ENCODE measurements at places on chromosomes 6 and 20.

DNA sequence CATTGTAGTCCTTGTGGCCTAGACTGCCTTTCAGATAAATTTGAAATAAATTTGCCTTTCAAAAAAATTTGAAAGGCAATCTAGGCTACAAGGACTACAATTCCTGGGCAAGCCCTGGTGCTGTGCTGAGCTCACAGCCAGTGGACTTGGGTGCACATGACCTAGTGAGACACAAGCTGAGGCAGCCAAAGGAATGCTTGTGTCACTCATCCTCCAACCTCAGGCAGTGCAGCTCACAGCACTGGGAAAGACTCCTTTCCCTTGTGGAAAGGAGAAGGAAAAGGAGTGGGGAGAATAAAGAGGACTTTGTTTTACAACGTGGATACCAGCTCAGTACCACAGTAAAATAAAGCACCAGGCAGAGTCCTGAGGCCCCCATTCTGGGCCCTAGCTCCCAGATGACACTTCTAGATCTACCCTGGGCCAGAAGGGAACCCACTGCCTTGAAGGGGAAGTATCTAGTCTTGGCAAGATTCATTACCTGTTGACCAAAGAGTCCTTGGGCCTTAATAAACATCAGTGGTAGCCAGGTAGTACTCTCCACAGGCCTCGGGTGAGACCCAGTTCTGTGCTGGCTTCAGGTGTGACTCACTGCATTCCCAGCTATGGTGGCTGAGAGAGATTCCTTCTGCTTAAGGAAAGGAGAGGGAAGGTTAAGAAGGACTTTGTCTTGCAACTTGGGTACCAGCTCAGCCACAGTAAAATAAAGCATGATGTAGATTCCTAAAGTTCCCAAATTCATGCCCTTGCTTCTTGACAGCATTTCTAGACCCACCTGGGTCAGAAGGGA lies 659.7 kb upstream of the FLRT3 start:
- no peak for DNase-seq

DNA sequence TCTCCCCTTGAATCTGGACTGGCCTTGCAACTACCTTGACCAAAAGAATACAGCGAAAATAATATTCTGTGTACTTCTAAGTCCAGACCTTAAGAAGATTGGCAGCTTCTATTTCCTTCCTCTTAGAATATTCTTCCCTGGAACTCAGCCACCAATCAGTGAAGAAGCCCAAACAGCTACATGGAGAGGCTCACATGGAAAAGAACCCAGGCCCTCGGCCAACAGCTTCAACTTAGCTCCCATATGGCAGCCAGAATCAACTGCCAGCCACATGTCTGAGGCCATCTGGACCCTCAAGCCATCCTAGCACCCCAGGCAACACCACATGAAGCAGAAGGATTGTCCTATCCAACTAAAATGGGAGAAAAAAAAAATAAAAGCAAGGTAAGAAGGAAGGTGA lies 178.8 kb downstream of the IBTK start:
- no peak for DNase-seq

- no peak for DNase-seq
These were observed 48.2 kb upstream of the FAM50B start for GRCh38 chr6:3800850-3801591.

DNA sequence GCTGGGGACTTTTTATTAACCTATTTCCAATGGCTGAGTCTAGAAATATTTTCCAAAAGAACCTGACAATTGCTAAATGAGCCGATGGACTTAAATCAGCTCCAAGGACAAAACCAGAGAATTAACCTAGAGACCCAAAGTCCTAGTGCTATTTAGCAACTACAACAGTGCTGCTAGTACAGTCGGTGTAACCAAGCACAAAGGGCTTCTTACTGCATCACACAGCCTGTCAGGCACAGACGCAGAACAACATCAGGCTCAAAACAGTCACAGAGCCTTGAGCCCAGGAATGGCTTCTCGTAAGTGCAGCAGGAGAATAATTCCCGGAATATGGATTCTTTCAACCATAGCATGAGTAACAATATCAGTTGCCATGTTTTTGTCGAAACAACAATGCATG lies 70.0 kb downstream of the GFOD1 start:
- no peak for DNase-seq

DNA sequence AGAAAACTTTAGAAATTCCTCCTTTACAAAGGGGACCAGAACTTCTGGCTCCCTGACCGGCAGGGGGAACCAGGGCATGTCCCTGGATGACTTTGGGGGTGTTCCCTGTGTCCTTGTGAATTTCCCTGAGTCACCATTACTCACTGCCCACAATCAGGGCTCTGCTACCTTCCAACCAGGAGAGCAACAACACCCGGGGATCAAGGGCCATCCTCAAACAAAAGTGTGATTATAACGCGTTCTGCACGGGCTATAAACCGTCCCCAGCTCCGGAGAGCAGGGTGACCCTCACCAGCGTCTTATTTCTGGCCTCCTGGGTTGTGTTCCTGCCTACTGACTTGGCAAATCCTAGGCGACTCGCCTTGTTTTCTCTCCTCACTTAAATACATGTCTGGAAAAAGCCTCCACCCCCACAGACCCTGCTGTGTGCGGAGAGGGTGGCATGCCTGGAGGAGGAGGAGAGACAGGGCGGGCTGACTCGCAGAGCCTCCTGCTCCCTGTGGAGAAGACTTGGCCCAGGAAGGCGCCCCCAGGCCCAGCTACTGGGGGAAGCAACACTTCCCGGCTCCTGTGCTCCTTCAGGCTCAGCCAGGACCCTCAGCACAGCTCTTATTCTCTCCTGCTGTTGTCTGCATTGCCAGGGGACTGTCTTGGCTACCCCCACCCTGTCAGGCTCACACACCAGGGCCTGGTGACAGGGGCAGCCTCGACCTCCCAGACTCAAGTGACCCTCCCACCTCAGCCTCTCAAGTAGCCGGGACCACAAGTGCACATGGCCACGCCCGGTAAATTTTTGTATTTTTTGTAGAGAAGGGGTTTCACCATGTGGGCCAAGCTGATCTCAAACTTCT lies 54.1 kb downstream of the FGD2 start:
- DNase-seq = peak; percentile 76

- DNase-seq = no peak
These were observed 71.9 kb upstream of the SLC22A16 start for GRCh38 chr6:110548110-110548847.

GRCh38 chr20:16944745-16945144 lies 196.6 kb downstream of the OTOR start:
- DNase-seq = no peak

- no peak for DNase-seq
These were observed 223.3 kb downstream of the UNC5CL start for GRCh38 chr6:40815731-40816130.

- DNase-seq = no peak
These were observed 447.0 kb upstream of the CDH4 start for GRCh38 chr20:60804918-60805630.

DNA sequence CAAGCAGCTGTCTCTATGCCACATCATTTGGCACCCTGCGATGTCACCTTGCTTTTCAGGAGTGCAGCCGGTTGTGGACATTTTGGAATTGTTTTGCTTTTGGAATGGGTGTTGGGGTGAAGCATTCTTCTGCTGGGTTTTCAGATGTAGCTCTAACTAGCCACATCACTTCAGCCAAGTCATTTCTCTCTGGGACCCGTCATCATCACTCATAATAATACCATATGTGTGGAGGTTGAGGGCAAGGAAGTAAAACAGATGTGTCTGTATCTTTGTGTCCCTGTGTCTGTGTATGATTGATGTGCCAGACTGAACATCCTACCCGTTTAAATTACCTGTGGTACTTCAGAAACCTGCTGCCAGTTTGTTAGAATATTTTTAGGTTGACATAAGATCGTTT lies 49.5 kb upstream of the TULP4 start:
- DNase-seq = no peak

- DNase-seq = no peak
These were observed 33.8 kb downstream of the PPP1R14C start for GRCh38 chr6:150176659-150177058.

- no peak for DNase-seq
These were observed 10.2 kb downstream of the FAM135A start for GRCh38 chr6:70423189-70424134.

GRCh38 chr6:3830806-3831205 lies 18.4 kb upstream of the FAM50B start:
- no peak for DNase-seq

- no peak for DNase-seq
These were observed 22.2 kb downstream of the CST8 start for GRCh38 chr20:23513164-23513563.

- no peak for DNase-seq
These were observed 115.6 kb upstream of the CDYL start for GRCh38 chr6:4660377-4661321.

GRCh38 chr6:41216616-41217015 lies 11.5 kb upstream of the TREML4 start:
- DNase-seq = no peak

DNA sequence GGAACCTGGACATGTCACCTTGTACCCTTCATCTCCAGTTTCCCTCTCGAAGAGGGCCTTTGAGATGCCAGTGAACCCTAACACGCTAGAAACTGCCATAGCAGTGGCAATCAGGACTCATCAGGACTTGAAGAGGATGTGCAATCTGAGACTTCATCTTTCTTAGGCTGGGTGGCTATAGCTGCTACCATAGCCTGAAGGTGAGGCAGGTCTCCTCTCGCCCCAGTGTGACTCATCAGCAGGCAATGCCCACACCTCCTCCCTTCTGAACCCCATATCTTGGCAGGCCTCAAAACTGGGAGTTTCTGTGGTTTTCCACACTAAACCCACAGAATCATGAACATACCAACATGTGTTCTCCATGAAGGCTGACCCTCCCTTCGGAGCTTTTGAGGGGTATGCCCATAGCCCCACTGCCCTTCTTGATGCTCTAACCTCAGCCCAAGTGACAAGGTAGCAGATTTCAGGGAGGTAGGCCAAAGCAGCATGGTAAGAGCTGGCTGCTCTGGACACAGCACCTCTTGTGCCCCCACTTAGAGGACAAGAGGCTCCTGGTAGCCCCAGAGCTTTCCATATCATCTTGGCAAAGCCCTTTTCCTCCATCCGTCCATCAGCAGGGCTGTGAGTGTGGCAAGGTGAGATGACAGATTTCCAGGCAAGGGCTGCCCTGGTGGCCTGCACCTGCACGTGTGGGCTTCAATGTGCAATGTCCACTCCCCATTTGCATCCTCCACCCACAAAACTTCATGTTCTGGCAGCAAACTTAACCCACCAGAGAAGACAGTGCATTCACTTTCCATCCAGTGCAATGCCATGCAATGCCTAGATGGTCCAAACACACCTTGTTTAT lies 2.6 kb downstream of the BLCAP start:
- DNase-seq = no peak

GRCh38 chr6:110944681-110945151 lies 13.8 kb upstream of the GTF3C6 start:
- no peak for DNase-seq

- no peak for DNase-seq
These were observed at the start of gene SPATS1 for GRCh38 chr6:44342489-44342888. Gene SPATS1 (plus strand): TSS chr6:44342650. CDS start chr6:44343096, 446 bp downstream.

DNA sequence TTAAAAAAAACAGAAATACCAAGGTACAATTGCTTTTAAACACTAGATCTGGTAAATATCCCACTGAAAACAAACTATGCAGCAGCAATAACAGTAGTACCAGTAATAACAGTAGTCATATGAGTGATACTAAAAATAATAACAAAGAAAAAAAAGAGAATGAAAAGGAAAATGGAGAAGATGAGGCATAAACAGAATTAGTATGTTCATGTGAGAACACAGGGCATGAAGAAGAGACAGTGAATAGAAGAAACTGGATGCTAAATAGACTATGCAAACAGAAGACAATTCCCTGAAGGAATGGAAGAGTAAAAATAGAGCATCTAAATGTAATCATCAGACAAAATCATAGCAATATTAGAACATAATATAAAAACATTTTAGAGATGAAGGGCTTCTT lies 121.1 kb downstream of the RNGTT start:
- DNase-seq = no peak

DNA sequence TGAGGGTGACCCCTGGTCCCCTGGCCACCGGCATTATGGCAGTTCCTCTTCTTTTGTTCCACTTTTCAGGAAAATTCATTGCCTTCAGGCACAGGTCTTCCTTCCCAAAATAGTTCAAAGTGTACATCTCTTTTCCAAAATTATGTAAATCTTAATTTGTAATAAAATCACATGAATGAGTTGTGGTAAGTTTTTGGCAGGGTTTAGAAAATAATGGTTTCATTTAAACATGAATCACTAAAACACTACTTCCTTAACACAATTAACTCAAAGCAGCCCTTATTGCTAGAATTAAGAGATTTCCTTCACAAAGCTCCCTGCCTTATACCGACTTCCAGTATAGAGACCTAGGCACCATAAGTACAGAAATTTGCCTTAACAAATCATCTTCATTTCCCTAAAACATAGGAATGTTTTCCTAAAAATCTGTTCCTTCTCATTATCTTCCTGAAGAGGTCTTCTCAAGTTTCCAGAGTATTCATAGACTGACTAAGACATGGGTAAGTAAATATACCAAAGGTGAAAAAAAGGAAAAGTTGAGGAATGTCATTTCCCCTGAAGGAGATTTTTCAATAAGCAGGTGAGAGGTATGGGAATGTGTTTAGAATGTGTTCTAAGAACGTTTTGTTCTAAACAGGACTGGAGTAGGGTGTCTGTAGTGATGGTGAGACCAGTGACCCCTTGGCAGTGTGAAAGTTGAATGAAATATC lies 148.2 kb upstream of the CITED2 start:
- DNase-seq = no peak

GRCh38 chr20:34042262-34042661 lies 48.6 kb downstream of the RALY start:
- no peak for DNase-seq

DNA sequence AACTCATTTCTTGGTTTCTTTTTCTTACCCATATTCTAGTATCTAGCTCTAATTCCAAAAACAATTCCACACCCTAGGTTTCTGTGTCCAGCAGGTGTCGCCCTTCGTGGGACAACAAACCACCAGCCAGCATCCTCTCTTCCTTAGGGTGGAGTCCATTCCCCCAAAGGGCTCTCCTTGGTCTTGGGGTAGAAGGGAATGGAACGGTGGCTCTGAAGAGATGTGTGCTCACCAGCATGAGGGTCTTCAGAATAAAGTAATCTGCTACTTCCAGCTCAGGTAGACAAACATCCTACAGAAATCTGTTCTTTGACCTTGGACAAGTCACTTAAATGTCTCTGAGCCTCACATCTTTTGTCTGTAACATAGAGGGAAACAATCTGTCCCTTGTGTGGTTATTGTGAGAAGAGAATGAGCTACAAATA lies 7.2 kb downstream of the HLA-DMB start:
- DNase-seq = peak; percentile 36

DNA sequence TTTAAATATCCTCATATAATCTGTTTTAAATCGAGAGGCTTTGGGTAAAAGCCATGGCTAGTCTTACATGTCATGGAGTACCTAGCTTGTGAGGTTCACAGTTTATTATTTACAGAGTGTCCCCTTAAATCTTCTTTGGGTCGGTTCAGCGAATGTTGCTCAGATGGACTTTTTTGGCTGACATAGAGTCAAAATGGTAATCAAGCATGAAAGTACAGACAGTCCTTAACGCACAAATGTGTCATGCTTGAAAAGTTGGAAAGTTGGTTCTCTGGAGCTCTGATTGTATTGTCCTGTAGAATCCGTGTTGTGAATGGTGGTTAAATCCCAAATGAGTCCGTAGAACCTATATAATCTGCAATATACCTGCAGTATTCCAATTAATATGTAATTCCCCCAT lies 22.0 kb downstream of the PTPN1 start:
- DNase-seq = no peak
